Activated naive CD4-positive, alpha-beta T cell (primary cell): ENCODE measurements at places on chromosomes 1 and 21.

DNA sequence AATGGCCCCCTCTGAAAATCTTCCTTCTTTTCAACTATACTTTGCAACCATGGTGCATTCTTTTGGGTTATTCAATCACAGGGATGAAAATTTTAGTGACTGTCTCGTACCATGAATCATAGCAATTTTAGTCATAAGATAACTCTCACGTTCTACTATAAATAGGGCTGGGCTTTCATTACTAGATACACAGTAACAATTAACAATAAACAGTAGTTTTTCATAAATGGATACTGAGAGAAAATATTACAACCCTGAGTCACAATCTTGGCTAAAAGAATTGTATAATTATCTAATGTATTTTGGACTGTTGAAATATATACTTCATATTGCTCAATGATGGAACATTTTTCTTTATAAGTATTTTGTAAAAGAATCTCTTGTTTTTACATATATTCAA is 96.1 kb downstream of the TEX35 start:
- no peak for DNase-seq

DNA sequence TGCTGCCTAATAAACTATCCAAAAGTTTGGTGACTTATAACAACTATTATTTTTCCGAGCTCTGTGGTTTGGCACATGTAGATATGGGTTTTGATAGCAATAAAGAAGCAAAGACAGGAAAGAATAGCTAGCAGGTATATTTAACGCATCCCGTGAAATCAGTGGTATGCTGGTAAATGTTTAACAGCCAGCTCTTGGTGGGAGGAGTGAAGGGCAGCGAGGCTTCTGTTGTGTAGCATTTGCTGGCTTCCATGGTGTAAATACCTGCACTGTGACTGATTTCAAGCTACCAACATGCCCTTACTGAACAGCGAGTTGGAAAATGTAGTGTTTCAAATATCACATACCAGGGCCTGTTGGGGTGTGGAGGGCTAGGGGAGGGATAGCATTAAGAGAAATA is 291.0 kb downstream of the PRDM2 start:
- DNase-seq, result no peak

DNA sequence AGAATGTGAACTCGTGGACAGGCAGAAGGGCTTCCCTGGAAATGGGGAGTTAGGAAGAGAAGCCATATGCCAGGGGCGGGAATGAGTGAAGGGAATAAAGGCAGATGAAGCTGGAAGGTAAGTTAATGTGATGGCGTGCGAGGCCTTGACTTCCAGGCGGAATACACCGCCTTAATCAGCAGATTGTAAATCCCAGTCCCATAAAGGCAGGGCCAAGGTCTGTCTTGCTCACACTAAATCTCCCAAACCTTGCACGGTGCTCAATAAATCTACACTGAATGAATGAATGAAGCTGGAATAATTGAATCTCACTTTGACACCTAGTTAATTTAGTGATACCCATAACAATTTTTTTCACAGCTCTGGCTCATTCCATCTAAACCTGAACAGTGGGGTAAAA is 16.8 kb upstream of the PRDM2 start:
- DNase-seq, result no peak

DNA sequence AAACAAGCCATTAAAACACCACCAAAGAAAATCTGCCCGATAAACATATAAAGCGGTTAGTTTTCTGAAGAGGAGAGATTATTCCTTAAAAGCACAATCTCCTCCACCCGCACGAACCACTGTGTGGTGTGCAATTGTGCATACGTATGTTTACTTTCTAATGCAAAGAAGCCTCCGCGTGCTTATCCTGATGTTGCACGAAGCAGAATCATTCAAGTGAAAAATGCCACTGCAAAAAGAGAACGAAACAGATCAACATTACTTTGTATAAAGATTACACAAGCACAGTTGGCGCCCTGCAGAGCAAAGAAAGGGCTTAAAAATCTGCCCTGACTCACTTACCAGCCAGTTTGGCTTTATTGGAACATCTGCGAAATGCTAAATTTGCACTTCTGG is 166.8 kb downstream of the ZNF281 start:
- no peak for DNase-seq

- no peak for DNase-seq
Observed at GRCh38 chr1:3505161-3505560, 50.7 kb downstream of the ARHGEF16 start.

GRCh38 chr21:44609193-44609592 is 2.7 kb upstream of the KRTAP10-8 start:
- DNase-seq, result no peak

DNA sequence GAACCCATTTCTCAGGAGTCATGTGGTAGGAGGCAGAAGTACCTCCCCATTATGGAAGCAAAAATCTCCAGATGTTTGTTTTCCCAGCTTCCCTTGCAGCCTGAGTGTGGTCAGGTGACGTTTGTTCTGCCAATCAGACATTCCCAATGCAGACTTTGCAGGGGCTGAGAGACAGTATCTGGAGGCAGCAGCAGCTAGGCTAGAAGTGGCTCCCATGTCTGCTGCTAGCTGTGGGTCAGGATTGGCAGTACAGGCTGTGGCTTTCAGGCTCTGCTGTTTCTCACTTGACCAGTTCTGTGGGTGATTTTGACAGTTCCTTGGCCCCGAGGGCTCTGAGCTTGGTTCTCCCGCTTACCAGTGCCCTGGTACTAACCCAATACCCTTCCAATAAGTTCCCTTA is 58.6 kb upstream of the NBPF3 start:
- no peak for DNase-seq

DNA sequence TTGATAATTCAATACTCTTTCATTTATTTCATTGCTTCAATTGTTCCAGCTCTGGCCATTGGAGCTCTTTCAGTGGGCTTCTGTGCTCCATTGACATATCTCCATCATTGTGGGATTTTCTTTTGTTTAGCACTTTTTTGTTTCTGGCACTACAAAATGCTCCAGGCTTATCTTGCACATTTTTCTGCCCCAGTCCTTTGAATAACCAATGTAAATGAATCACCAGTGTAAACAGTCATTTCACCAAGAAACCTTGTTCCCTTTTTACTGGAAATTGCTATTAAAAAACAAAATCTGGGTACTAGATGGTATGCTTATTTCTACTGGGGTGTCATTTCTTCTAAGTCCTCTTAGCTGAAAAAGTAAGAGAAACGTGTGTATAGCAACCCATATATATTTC is 173.0 kb upstream of the LYPLAL1 start:
- no peak for DNase-seq

GRCh38 chr21:14844001-14844400 is 220.8 kb downstream of the NRIP1 start:
- DNase-seq, result no peak

- DNase-seq, result no peak
Observed at GRCh38 chr1:240056350-240056749, 35.3 kb upstream of the FMN2 start.

- DNase-seq, result no peak
Observed at GRCh38 chr1:218482683-218483082, 137.5 kb downstream of the TGFB2 start.

DNA sequence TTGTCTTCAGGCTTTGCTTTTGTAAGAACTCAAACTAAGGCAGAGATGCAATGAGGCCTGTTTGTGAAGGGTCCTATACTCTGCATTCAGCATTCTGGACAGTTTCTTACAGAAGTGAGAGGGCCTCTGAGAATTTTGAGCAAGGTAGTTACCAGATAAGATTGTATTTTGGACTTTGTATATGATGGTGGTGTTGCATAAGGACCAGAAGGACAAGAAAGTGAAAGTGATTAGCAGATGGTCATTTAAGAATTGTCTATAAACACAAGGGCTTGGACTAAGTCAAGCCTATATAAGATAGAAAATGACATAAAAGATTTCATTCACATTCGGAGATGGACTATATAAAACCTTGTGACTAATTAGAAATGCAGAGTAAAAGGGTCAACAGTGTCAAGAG is 537.0 kb downstream of the PTBP2 start:
- no peak for DNase-seq

DNA sequence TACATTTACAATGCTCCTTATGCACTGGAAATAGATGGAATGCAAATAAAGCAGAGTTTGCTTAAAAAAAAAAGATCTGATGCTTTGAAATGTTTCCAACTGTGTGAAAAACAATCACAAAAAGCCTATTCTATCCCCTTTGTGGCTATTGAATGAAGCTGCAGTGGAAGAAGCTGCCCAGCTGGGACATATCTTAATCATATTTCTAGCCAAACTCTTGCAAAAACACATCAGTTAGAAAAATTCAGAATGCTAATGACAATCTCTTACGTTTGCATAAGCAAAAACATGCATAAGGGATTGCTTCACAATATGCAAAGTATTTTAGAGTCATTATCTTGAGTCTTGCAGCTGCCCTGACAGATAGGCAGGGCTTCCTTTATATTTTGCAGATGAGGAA is 526.4 kb upstream of the USP24 start:
- DNase-seq, result no peak

DNA sequence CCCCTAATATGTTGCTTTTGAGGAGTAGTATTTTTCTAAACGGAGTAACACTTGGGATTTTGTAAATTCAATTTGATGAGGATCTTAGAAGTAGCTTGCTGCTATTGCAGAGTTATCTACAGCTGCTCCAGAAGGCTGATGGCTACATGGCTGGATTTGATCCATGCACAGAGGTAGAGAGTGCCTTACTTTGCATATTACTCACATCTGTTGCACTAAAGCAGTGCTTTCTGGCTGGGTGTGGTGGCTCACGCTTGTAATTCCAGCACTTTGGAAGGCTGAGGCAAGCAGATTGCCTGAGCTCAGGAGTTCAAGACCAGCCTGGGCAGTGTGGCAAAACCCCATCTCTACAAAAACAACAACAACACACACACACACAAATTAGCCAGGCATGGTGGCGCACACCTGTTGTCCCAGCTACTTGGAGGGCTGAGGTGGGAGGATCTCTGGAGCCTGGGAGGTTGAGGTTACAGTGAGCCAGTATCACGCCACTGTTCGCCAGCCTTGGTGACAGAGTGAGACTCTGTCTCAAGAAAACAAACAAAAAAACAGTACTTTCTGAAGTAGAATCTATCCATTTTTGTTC is 24.6 kb downstream of the RALGPS2 start:
- no peak for DNase-seq

- no peak for DNase-seq
Observed at GRCh38 chr21:15058854-15059263, 5.9 kb downstream of the NRIP1 start.

DNA sequence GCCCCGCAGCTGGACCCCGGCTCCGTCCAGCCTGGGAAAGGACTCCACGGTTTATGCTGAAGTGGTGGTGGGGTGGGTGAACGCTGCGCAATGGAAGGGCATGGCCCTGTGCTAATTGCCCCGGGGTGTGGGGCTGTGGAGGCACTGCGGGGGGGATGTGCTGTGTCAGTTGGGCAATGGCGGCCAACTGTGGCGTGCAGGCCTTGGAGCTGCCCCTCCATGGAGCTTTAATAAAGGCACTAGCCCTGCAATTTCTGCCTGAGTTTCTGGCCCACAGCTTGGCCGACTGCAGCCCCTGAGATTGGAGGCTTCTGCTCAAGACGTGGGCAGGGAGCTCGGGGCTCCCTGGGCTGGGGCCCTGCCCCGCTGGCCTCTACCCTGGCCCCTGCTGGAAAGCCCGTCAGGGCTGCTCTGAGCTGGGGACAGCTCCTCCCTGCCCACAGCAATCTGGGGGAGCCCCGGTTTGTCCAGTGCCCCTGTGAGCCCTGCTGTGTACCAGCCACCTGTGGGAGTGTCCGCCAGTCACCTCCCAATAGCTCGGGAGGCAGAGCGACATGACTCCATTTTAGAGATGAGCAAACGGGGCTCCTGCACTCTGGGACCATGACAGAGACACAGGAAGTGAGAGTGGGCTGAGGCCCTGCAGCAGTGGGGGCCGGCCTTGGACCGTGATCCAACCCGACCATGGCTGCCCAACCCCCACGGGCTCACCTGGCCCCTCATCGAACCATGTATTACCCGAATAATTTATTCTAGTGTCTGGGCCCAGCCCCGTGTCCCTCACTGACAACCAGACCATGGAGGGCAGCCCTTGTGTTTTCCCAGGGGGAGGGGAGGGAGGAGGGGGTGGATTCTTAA is 8.7 kb upstream of the TNFRSF14 start:
- DNase-seq, result no peak

DNA sequence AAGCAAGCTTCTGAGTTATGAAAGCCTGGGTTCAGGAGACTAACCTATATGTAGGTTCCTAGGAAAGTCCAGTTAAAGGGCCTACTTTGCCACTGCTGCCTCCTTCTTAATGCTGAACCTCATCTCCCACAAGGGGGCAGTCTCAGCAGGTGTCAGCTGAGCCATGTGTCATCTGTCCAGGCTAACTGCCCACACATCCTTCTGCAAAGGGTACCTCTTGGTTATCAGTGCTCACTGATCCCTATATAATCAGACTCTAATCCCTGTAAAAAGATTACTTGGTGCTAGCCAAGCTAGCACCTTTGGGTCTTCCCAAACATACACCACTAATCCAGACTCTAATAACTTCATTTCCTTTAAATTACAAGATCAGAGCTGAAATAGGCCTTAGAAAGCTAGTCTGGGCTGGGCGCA is 9.0 kb downstream of the PRDX1 start:
- DNase-seq, result no peak

DNA sequence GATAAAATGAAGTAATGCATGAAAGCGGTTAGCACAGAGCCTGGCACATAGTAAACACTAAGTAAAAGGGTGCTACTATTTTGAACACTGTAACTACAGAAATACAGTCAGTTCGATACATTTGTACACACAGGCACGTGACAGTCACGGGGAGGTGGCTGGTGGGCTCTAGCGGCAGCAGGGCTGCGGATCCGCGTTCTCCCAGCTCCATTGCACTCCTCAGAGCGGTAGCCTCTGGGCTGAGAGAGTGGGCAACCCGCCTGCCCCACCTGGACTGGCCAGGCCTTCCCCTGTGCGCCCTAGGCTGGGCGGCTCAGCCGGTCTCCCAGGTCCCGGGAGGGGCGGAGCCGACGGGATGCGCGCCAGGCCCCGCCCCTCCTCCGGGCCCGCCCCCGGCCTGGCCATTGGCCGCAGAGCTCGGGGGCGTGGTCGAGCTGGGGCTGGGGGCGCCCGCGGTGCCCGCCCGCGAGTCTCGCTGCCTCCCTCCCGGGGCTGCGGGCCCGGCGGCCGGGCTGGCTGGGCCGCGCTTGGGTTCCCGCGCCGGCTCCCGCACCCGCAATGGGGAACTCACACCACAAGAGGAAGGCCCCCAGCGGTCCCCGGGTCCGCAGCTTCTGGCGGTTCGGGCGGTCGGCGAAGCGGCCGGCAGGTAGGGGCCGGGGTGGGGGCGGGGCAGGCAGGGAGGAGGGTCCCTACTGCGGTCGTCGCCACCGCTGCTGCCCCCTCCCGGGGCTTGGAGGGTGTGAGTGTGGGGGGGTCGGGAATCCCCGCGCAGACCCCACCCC is 51.2 kb upstream of the SYNC start:
- peak; percentile 31 for DNase-seq

- no peak for DNase-seq
Observed at GRCh38 chr1:243477731-243478290, 222.0 kb downstream of the SDCCAG8 start.

DNA sequence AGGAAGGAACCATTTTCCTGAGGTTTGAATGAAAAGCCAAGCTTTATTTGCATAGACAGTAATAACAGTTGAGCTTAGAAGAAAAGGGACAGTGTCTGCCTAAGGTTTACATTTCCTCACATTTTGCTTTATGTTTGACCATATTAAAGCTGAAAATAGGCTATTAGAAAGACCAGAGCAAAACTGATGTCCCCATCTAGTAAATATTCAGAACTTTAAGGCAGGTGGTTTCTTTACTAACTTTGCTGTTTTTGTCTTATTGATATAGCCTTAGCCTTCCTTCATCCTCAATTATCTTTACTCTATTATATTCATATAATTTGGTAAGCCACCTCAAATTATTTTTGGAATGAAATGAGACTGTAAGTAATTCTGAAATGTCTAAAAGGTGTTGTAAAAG is 53.6 kb upstream of the LAPTM5 start:
- no peak for DNase-seq
